ENCODE measurements at places on chromosomes 5 and 9. TPM values are rescaled to one million over a fixed set of nuclear protein-coding genes. Genes with fewer than 3 reads are reported as not detected.

GRCh38 chr9:135512904-135513303, 8.3 kb upstream of the LCN1 start:
- no peak for DNase-seq

DNA sequence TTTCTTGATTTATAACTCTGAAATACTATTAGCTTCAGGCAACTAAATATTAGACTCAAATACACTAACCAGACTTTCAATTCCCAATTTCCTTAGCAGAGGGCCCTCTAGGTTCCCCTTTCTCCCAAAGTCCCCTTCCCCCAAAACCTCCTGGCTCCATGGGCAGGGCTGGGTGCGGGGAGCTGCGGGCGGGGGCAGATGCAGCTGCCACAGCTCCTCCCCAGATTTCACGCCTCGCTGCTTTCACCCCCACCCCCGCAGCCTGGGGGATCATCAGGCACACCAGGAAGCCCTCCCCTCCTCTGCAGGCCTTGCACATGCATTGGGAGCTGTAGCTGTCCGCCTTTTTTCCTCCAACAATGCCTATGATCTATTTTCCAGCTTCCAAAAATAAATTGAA, 82.8 kb upstream of the SPATA31C2 start:
- DNase-seq, result no peak

DNA sequence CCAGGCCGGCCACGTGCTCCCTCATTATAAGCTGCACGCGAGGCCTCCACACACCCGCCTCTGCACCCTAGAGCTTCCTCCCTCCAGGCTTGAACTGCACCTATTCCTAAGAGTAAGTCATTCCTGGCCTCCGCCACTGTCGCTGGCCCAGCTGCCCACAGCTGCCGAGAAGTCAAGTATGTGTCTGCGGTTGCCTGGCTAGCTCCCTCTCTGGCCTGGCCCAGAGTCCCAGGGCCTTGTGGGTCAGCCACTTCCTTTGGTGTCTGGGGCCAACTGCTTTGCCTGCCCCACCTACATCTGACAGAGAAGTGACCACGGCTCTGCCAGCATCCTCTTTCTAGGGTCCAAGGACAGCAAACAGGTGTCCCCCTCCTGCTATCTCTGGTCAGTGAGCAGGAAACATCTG, 18.3 kb downstream of the ABO start:
- DNase-seq, result no peak

- no peak for DNase-seq
Observed at GRCh38 chr5:178632285-178632684, 5.4 kb upstream of the CLK4 start.

The DNM1 gene
- total RNA-seq, result 8.8 TPM

DNA sequence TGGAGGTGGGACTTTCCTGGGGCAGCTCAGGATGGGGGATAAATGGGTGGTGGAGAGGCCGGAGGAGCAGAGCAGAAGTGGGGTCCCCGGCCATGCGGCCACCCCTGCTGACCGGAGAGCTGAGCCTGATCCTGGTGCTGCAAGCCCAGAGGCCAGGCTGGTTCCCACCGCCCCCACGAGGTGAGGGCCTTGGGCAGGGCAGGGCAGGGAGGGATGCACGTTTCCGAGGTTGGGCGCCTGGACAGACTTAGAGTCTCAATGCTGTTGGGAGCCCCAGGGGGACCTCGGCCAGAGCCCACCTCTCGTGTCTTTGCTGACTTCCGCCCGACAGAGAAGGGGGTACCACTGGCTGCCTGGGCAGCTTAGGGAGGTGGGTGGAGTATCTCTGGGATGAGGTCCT, 5.5 kb downstream of the OBP2A start:
- no peak for DNase-seq

The PSD2 gene
- not detected for total RNA-seq

The SLIT3 gene
- 48.6 TPM for total RNA-seq

GRCh38 chr5:39980056-39980455, 555.3 kb upstream of the DAB2 start:
- no peak for DNase-seq

DNA sequence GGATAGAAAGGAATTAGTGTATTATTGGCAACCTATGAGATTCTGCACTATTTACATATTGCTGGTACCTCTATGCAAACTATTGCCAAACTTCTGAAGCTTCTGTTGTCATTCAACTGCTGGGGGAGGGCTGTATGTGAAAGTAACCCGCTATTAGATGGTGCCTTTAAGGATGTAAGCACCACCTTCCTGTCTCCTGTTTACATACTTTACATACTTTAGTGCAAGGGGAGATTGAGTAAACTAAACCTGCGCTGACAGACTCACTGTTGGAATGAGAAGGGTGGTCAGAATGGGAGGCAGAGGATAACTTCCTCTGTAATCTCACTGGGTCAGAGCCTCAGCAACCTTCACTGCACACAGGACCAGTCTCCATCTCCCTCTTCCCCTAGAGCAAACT, 123.8 kb downstream of the NR3C1 start:
- DNase-seq, result no peak
